NCI-H460 (cell line): ENCODE measurements at places on chromosomes 13 and 19. TPM values are rescaled to one million over a fixed set of nuclear protein-coding genes. Genes with fewer than 3 reads are reported as not detected.

CEACAM8 gene
- total RNA-seq: not detected in 2 replicates

DNA sequence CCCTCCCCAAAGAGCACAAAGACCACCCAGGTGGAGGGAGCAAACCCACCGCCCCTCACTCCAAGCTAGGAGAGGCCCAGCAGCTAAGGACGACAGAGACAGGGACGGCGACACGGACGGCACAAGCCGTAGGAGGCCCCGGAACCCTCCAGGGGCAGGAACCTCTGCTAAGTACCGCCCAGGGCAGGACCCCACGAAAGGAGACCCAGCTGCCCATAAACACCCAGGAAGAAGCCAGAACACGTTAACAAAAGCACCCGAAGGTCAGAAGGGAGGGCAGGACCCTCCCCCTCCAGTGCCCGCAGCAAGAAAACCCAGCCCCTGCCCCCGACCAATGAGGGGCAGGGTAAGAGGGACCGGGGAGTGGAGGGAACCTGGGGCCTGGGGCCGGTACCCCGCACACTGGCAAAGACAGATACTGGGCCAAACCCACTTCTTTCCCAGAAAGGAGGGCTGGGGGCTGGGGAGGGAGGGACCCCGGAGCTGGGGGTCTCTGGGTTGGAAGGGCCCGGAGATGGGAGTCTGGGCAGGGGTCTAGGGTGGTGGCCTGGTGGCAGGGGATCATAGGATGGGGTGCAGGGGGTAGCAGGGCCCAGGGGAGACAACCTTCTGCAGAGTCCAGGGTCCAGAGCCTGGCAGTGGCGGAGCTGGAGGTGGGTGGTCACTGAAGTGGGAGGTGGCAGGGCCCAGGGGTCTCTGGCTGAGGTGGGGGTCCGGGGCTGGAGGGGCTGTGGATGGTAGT is 2.4 kb downstream of the BTBD2 start:
- no peak for DNase-seq

SBK3 gene
- total RNA-seq: 0.32 TPM in 1 of 2 replicates, not detected in the other

- no peak for DNase-seq
Measured at GRCh38 chr13:99958406-99959126, 13.0 kb downstream of the ZIC5 start.

MAP4K1 gene
- total RNA-seq: 0.10 TPM in 1 of 2 replicates, not detected in the other

GRCh38 chr13:23848646-23849141 is 40.5 kb downstream of the MIPEP start:
- DNase-seq: no peak

SPTBN4 gene
- total RNA-seq: 0.82 and 2.8 TPM in 2 replicates

GRCh38 chr13:91805605-91806004 is 407.2 kb downstream of the GPC5 start:
- no peak for DNase-seq

GRCh38 chr19:54319049-54319448 is 6.1 kb upstream of the LILRA5 start:
- no peak for DNase-seq

PDX1 gene
- 0.12 TPM in 1 of 2 replicates, not detected in the other for total RNA-seq

FPR2 gene
- not detected in 2 replicates for total RNA-seq

- no peak for DNase-seq
Measured at GRCh38 chr13:66774046-66774445, 456.1 kb downstream of the PCDH9 start.
